ENCODE measurements at places on chromosomes 6 and 20.

- no peak overlapping the region for H3K4me3 ChIP-seq
- no peak overlapping the region for H3K27ac ChIP-seq
- no peaks in the 10 kb centered on the region for H3K27me3 ChIP-seq
- H3K4me1 ChIP-seq, result peaks cover 5% of the 10 kb centered on the region
Measured at GRCh38 chr6:35046103-35046502, 95.0 kb downstream of the TCP11 start.

DNA sequence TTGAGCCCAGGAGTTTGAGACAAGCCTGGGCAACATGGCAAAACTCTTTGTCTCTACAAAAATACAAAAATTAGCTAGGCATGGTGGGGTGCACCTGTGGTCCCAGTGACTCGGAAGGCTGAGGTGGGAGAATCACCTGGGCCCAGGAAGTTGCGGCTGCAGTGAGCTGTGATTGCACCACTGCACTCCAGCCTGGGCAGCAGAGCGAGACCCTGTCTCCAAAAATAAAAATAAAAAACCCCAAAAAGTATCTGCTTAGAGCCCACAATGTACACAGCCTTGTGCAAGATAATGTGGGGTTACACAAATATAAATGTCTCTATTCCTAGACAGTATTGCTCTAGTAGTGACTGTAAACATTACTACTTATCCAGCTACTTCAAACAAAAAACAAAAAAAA lies 5.9 kb downstream of the ESF1 start:
- H3K27ac ChIP-seq, result no peak overlapping the region
- peaks cover 18% of the 10 kb centered on the region for H3K36me3 ChIP-seq
- H3K4me1 ChIP-seq, result peaks cover 43% of the 10 kb centered on the region
- no peak for DNase-seq
- no peak overlapping the region for H3K4me3 ChIP-seq

GRCh38 chr6:109626311-109626710 lies 64.7 kb downstream of the AK9 start:
- no peak for DNase-seq
- H3K4me1 ChIP-seq, result peaks cover 12% of the 10 kb centered on the region
- H3K36me3 ChIP-seq, result peaks cover 17% of the 10 kb centered on the region
- H3K4me3 ChIP-seq, result no peak overlapping the region

DNA sequence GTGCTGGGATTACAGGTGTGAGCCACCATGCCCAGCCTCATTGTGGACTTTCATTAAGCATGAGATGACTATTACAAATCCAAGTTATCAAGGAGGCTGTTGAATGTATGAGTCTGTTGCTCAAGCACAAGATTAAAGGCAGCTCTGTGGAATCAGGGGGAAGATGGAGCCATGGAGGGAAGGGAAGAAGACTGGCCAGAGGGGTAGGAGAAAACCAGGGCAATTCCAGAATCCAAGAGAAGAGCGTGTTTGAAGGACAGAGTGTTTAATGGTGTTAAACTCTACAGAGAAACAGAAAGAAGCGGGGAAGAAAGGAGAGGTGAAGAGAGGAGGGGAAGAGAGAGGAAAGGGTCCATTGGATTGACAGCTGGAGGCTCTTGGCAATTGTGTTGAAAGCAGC lies 49.8 kb upstream of the TTPAL start:
- H3K27ac ChIP-seq, result no peak overlapping the region
- H3K36me3 ChIP-seq, result no peaks in the 10 kb centered on the region
- H3K27me3 ChIP-seq, result peaks cover 6% of the 10 kb centered on the region
- no peaks in the 10 kb centered on the region for H3K4me1 ChIP-seq

DNA sequence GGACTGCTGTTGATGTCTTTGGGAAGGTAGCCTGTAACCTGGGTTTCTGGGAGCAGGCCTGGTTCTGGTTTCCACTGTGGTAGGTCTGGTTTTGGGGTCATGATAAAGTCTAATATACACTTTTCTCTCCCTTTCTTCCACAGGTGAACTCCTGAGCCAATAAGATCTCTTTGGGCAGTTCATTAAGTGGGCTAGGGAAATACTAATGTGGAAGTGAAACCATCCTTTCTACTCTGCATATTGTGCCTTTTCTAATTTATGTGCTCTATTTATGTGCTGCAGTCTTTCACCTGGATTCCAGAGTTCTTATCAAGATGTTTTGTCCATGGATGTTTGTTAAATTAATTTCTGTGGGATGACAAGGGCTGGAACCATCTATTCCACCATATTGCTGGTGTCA lies 165.7 kb upstream of the PTPRK start:
- DNase-seq, result no peak
- no peaks in the 10 kb centered on the region for H3K36me3 ChIP-seq
- no peak overlapping the region for H3K4me3 ChIP-seq
- no peaks in the 10 kb centered on the region for H3K4me1 ChIP-seq

DNA sequence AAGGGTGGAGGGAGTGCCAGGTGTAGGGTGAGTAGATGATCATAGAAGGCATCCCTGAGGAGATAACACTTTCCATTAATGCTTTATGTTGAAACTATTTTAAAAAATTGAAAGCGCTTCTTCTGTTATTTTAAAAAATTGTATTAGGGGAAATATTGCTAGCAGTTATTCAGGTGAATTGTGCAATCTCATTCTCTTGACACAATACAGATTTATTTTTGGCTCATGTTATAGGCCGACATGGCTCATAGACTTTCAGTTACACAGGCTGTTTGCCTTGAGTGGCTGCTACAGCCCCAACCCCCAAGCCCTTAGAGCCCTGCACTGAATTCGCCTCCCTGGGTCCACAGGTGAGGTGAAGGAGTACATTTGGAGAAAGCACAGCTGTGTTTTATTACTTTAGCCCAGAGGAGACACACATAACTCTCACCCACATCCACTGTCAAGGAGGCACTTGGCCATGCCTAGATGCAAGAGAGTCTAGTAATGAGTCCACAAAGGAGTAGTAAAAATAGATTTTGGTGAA lies 228.2 kb downstream of the RFPL4B start:
- no peaks in the 10 kb centered on the region for H3K4me1 ChIP-seq
- no peak for DNase-seq
- no peak overlapping the region for H3K27ac ChIP-seq
- H3K4me3 ChIP-seq, result no peak overlapping the region
- H3K27me3 ChIP-seq, result no peaks in the 10 kb centered on the region

Data from naive thymus-derived CD8-positive, alpha-beta T cell (primary cell).